ENCODE measurements at places on chromosomes 6 and 20.

- no peak for DNase-seq
Observed at GRCh38 chr6:33212857-33213165, 4.5 kb downstream of the RING1 start.

GRCh38 chr6:7832904-7833750, 77.5 kb downstream of the TXNDC5 start:
- no peak for DNase-seq

- DNase-seq, result no peak
Observed at GRCh38 chr6:138991206-138991605, 3.2 kb upstream of the REPS1 start.

DNA sequence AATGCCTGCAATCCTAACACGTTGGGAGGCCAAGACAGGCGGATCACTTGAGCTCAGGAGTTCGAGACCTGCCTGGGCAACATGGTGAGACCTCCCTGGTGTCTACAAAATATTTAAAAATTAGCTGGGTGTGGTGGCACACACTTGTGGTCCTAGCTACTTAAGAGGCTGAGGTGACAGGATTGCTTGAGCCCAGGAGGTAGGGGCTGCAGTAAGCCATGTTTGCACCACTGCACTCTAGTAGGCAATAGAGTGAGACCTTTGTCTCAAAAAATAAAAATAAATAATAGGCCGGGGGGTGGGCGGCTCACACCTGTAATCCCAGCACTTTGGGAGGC, 18.3 kb upstream of the RIPOR3 start:
- DNase-seq, result no peak

GRCh38 chr20:47708953-47709833, 76.1 kb downstream of the SULF2 start:
- no peak for DNase-seq

DNA sequence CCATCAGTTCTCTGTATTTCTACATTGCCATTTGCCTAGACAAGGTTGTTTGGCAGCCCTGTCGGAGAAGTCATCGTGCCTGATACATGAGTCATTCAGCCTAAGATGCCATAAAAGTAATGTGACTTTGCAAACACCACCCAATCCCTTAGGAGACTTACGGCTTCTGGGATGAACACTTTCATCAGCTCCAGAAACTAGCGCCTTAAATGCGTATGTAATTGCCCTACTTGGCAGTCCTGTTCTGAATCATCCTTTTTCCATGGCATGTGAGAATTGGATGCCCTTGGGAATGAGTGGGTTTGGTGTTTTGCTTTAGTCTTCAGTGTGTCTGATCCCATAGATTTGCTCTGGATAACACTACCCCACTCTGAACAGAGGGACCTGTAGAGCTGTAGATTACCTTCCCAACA, 158.5 kb downstream of the SASH1 start:
- no peak for DNase-seq

GRCh38 chr6:166704171-166704570, 77.1 kb upstream of the RPS6KA2 start:
- DNase-seq, result no peak

- DNase-seq, result no peak
Observed at GRCh38 chr6:8029243-8029870, 34.8 kb downstream of the BLOC1S5 start.

DNA sequence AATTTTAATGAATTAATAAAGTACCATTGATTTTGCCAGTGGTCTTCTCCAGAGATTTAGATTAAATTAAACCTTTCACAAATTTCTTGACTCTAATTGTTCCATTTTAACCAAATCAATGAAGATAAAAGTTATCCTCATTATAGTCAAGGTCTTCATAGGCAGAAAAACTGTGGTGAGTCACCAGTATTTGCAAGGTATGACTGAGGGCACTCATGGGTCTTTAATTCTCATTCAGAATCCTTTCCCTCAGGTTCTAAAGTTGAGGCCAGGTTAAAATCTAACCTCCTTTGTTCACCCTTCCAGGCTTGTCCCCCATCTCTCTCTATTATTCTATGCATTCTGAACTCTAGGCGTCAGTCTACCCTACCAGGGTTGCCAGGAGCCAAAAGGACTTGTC, 93.9 kb downstream of the JAG1 start:
- DNase-seq, result no peak

- DNase-seq, result no peak
Observed at GRCh38 chr20:9408422-9409300, 105.7 kb upstream of the LAMP5 start.

DNA sequence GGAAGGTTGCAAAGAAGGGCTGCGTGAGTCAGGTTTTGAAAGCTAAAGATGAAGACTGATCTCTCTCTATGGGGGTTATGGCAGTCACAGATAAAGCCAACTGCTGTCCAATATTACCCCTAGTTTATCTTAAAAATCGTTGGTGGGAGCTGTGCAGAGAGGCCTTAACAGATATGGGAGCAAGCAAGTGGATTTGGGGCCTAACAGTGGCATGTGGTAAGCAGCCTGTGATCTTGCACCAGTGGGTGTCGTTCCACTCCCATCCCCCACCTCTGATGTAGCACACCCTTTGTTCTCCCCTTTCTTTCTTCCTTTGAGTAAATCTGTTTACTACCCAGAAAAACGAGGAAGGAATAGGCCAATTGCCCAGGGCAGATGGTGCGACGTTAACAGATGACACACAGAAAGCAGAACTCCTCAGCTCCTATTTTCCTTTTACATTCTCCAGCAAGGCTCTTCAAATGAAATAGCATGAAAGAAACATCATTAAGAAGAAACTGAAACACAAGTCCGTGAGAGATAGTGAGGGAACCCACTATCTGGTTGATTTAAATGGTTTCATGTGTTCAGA, 274.1 kb upstream of the CITED2 start:
- DNase-seq, result no peak

DNA sequence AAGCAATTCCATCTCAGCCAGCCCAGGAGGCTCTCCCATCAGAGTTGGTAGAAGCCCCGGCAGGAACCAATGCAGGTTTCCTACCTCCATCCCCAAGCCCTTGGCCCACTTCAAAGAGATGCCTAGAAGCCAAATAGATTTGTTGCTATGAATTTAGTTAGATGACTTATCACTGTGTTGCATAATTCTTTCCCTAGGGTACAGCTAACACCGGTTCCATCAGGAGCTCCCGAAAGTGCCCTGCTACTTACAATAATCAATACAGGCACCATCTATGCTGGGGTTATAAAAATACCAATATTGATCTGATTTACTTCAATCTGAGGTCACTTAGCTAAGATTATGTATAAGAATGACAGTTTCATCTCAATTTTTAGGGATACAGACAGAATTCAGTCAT, 113.0 kb downstream of the MAP7 start:
- DNase-seq, result no peak

- DNase-seq, result no peak
Observed at GRCh38 chr6:161327360-161327953, 53.6 kb upstream of the AGPAT4 start.

- DNase-seq, result peak; percentile 41
Observed at GRCh38 chr6:35318196-35319171, 20.9 kb downstream of the DEF6 start.

DNA sequence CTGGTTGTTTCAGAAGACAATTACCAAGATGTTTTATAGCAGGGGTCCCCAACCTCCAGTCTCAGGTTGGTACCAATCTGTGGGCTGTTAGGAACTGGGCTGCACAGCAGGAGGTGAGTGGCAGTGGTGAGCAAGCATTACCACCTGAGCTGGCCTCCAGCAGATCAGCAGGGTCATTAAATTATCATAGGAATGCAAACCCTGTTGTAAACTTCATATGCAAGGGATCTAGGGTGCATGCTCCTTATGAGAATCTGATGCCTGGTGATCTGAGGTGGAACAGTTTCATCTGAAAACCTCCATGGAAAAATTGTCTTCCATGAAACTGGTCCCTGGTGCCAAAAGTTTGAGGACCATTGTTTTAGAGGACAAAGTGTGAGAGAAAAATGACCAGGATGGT, 240.6 kb downstream of the GRM1 start:
- DNase-seq, result no peak

- DNase-seq, result no peak
Observed at GRCh38 chr6:5999688-6000608, 6.8 kb downstream of the NRN1 start.

GRCh38 chr6:38703949-38704590, 1.1 kb upstream of the GLO1 start:
- no peak for DNase-seq

GRCh38 chr20:39983183-39983582, 705.9 kb downstream of the MAFB start:
- DNase-seq, result no peak

- no peak for DNase-seq
Observed at GRCh38 chr6:132142308-132142707, 191.1 kb upstream of the CCN2 start.

GRCh38 chr20:37651932-37652331, 41.9 kb upstream of the CTNNBL1 start:
- DNase-seq, result peak; percentile 34

GRCh38 chr6:170177772-170178560, 112.9 kb downstream of the DLL1 start:
- DNase-seq, result no peak

DNA sequence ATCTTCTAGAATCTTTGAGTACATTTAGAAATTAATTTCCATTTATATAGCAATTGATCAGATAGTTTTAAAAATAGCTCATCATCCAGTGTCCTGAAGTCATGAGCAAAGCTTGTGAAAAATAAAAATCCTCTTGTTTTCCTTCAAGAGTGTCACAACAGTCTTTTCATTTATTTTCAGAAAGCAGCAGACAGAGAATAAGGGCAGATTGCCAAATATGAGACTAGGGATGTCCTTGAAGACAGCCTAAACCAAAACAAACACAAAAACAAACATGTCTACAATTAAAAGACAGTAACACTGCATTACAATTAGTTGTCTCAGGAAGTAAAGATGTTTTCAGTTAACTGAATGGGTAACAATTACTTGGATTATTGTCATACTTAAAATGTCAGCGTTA, 682.8 kb downstream of the TFAP2A start:
- peak; percentile 64 for DNase-seq

GRCh38 chr6:109298605-109299264, 83.5 kb downstream of the CD164 start:
- no peak for DNase-seq

DNA sequence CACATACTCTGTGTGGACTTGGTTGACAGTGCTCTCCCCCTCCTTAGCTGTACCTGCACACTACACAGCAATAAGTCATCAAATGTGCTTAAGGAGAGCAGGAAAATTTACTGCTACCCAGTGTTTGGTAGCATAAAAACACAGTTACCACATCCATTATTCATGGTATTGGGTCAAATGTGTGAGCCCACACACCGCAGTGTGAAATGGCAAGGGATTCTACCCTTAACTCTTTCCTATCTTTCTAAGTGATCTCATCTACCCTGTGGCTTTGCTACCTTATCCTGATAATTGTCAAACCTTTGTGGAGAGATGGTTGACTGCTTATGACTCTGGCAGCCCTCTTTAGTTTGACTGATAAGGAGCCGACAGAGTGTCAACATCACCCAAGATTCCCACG, 47.6 kb downstream of the STX11 start:
- DNase-seq, result no peak

GRCh38 chr6:39079197-39080125, 30.9 kb downstream of the GLP1R start:
- no peak for DNase-seq

GRCh38 chr6:9173229-9173628, 737.9 kb upstream of the SLC35B3 start:
- no peak for DNase-seq

DNA sequence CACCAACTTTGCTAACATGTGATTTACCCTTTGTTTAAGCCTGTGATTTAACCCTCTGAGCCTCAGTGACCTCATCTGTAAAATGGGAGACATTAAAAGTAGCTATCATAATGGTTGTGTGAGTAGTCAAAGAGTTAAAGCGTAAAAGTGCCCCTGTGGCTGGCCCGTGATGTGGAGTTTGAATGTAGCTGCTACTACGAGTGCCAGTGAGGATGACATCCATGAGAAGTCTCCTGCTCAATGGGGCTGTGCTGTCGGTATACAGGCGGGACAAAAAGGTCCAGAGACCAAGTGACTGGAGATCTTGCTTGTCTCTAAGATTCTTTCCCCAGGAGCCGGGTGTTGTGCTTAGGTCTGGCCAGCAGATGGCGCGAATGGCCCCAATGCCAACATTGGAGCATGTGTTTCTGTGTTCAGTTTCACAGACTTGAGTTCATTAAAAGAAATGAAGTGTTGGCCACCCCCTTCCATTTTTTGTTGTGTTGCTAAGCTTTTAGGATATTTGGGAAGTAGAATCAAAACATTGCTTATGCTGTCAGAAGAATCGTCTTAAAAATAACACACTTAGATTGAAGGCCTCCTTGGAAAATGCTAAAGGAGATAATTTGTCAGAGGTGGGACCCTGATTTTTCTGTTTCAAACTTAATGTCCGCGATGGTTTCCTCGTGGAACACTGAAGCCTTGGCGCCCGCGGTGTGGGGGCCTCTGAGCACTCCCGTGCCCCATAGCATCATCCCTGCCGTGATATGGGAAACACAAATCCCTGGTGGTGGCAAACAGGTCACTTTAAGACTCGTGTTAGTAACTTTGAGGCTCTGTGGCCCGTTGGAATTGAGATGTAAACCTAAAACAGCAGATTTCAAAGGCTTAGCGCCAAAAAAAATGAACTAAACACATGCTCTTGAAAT, 9.3 kb upstream of the RBM38 start:
- DNase-seq, result peak; percentile 35

- no peak for DNase-seq
Observed at GRCh38 chr6:166603043-166603690, 16.7 kb upstream of the RAMACL start.

DNA sequence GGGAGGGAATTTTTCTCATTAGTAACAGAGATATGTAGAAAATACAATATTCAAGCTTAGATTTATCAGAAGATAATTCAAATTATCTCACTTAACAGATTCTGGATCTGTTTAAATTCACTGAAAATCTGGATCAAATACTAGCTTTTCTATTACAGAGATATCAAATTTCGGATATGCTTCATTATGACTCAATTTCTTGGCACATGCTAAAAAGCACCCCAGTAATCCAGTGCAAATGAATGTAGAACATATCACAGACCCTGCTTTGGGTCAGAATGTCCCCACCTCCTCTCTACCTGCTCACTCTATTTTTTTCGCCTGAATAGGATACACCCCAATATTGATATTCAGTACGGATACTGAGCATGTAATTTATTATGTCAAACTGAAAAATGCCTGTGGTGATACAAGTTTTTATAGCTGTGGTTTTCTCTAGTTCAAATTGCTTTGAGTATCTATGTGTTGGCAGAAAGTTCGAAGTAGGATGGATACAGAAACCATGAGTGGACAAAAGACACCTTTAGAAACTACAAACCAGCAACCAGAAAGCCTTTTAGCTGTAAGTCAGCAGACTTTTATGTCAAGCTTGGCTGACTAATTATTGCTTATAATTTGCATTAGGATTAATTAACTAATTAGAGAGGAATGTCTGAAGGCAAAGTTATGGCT, 290.0 kb downstream of the TFAP2B start:
- no peak for DNase-seq

GRCh38 chr6:91523511-91523910, 936.6 kb upstream of the MAP3K7 start:
- DNase-seq, result no peak
